ENCODE measurements at places on chromosomes 11 and 22.
A peak's percentile ranks its signal among the peaks of the same experiment; 100 is the strongest.

DNA sequence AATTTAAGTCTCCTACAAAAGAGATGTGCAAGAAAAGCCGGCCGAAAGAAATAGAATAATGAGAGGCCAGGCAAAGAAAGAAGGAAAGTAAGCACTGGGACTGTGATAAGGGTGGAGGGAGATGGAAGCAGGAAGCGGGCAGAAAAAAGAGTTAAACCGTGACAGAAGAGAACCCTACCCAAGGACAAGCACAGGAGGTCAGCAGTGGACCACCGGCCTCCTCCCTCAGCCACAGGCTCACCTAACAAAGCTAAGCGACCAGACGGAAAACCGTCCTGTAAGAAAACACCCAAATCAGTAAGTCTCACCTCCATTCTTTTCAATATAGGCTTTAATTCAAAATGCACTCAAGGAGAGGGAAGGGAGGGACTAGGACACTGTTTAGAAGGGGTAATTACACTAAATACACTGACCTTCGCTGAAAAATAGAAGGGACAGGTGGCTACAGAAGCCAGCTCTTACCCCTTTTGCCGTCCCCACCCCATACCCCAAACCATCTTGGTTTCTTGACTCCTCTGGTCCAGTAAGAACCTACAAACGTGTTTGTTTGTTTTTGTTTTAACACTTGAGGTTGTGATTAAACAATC lies 1.9 kb downstream of the FAM181B start:
- peak; percentile 28 for DNase-seq

- peak; percentile 75 for DNase-seq
Observed at GRCh38 chr22:22201185-22201929, 43.2 kb upstream of the VPREB1 start.

DNA sequence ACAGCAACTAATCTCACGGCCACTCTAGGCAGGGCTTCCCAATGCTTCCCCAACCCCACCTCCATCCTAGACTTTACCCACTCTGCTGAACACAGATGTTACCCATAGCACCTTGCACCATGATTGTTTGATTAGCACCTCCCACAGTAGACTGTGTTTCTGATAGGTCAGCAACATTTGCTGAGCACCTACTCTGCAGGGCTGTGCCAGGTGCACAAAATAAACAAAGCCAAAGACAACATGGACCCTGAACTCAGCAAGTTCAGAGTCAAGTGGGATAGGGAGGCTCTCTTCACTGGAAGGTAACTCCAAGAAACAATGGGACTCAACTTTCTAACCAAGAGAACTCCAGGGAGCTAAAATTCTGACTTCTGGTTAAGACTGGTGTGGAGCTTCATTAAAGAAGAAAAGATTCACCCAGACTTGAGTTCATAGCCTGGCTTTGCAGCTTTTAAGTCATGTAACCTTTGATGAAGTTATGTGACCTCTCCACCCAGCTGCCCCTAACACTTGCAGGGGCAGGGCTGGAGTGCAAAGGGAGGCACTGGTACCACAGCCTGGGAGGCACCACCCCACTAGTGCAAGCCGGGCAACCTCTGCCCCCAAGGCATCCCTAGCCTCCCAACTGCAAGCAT lies 6.7 kb upstream of the RTN4RL2 start:
- no peak for DNase-seq

DNA sequence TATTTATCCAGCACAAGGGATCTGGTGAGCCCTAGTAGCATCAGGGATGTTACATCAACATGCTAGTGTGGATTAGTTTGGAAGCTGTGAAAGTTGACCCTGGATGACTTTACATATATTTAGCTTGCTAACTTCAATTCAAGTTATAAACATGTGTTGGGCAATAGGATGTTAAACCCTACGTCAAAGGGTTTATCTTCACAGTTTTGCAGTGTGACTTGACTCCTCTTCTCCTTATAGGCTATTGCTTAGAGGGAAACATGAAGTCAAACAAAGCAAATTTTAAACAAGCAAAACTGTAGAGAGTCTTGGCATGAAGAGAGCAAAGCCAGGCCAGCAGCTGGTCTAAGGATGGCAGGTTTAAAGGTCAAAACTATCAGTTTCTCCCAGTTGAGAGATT lies 11.3 kb upstream of the CTSC start:
- DNase-seq = no peak

- no peak for DNase-seq
Observed at GRCh38 chr11:132987936-132988335, 544.4 kb downstream of the OPCML start.

- DNase-seq = peak; percentile 87
Observed at GRCh38 chr22:37905534-37906363, at the start of gene MICALL1. TSS of gene MICALL1 (plus strand) at chr22:37906297. CDS start at chr22:37906423, 126 bp downstream.

- no peak for DNase-seq
Observed at GRCh38 chr22:19412478-19412877, 19.1 kb downstream of the HIRA start.

GRCh38 chr11:121153472-121153871 lies 52.4 kb downstream of the TECTA start:
- no peak for DNase-seq

DNA sequence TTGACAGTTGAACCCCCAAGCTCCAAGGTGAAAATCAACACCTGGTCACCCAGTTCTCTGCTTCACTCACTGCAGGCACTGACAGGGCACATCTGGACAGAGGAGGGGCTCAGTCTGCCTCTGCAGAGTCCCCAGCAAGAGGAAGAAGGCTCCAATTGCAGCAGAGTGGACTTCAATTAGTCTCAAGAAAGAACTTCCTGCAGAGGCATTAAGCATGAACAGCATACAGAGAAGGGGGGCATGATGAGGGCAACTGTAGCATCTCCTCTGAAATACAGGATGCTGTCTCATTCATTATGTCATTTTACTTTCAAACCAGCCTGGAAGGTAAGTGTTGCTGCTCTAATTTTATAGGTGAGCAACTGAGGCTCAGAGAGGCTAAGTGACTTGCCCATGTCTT lies 11.1 kb downstream of the GDPD5 start:
- DNase-seq = no peak

DNA sequence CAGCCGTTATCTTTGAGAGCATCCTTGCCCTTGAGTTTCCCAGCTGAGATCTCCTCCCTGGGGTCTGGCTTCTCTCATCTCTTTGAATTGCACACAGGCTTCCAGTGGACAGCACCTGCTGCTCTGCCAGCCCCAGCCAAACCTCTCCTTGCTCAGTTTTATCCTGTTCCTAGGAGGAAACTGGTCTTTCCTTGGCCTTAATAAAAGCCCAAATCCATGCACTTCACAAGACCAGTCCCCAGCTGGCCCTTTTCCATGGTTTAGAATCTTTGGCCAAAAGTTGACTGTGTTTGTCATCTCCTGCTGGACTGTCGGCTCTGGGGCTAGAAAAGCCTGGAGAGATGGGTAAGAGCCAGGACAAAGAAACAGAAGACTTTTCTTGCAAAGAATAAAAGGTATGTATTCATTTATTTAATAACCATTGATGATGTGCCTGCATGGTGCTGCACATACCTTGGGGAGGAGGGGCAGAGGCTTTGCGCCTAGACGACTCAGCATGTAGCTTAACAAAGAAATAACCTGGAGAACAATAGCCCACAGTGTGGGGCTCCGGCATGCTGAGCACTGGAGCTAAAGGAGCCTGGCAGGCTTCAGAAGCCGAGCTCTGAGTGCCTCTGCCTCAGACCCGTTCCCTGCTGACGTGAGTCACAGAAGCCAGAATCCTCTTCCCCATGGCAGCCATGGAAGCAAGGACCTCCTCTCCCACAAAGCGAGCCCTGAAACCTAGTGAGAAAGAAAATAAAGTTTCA lies 319.3 kb upstream of the B3GAT1 start:
- DNase-seq = peak; percentile 21

All from stomach (tissue), 19 donors.